IPS DF 19.7 (cell line): ENCODE measurements at places on chromosomes 11 and 22.

DNA sequence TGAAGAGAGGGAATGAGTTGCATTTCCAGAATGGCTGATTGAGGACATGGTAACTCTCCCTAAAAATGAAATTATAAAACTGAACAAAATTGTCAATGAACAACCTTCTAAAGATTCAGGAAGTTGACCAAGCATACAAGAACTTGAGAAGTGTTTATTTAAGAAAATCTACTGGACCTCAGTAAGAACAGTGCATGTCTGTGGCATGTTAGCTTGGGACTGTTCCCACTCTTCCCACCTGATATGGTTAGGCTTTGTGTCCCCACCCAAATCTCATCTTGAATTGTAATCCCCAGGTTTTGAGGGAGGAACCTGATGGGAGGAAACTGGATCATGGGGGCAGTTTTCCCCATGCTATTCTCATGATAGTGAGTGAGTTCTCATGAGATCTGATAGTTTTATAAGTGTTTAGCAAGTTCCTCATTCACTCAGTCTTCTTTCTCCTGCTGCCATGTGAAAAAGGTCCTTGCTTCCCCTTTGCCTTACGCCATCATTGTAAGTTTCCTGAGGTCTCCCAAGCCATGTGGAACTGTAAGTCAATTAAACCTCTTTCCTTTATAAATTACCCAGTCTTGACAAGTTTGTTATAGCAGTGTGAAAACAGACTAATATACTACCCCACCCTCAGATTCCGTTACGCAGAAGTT is 15.4 kb downstream of the MS4A13 start:
- no peak for DNase-seq

- DNase-seq = no peak
Measured at GRCh38 chr11:20016526-20016925, 143.7 kb downstream of the DBX1 start.

- DNase-seq = no peak
Measured at GRCh38 chr11:118845369-118845768, 38.3 kb upstream of the CXCR5 start.

DNA sequence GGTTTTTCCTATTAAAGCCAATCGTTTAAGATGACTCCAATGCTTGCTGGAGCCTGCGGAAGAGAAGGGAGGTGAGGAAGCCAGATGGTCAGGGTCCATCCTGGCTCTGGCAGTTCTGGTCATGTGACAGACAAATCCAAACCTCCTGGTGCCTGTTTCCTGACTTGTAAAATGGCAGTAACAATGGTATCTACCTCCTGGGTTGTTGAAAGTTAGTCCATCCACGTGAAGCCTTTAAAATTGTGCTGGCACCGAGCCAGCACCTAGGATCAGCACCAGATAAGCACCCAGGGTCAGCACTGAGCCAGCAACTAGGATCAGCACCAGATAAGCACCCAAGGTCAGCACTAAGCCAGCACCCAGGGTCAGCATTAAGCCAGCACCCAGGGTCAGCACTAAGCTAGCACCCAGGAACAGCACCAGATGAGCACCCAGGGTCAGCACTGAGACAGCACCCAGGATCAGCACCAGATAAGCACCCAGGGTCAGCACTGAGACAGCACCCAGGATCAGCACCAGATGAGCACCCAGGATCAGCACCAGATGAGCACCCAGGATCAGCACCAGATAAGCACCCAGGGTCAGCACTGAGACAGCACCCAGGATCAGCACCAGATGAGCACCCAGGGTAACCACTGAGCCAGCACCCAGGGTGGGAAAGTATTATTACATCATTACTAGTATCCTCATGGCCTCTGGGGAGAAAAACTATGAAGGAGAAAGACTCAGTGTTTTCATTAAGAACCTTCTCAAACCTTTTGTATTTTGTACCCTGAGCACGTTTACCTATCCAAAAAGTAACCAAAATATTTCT is 17.2 kb downstream of the KIAA0930 start:
- no peak for DNase-seq

GRCh38 chr11:124900464-124900863 is 2.8 kb upstream of the ROBO4 start:
- DNase-seq = no peak

GRCh38 chr22:24214467-24215285 is 30.2 kb downstream of the GGT5 start:
- no peak for DNase-seq

DNA sequence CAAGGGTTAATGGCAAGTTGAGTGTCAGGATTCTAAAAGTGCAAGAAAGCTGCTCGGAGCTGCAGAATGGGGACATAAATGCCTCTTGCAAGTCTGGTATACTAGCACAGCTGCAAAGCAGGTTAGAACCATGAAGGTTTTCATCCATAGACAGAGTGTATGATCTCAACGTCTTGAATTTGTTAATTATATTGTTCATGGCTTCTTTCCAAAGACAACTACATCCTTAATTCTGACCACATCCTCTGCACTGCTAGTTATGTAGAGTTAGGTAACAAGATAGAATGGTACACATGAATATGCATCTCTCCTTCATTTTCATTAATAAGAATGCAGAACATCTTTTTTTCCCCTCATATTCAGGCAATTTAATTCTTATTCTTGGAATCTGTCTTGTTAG is 34.2 kb downstream of the EXPH5 start:
- DNase-seq = no peak

DNA sequence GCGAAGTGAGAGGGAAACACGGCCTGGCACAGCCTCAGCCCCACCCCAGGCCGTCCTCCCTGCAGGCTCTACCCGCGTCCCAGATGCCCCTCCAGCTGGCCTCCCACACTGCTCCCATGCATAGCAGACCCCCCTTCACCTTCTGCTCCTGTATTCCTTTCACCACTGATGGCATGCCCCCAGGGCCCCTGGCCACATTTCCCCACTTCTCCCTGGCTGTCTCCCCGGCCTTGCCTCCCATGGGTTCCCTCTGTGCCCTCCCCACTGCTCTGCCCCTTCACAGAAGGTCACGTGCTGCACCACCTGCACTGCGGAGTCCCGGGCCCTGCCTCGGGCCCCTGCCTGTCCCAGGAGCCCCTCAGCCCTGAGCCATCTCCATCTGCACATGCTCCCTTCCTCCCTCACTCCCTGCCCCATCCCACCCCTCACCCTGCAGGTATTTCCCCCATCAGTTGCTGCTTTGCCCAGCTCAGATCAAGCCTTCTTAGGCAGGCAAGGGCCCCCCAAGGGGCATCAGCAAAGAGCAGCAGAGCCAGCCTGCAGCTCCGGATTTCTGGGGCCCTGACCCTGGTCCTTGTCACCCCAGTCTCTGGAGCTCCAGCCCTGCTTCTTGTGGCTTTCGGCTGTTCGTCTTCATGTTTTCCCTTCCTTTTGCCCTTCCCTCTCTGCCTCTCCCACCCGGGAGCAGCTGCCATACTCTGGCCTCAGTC is 46.4 kb downstream of the GAB4 start:
- DNase-seq = no peak

GRCh38 chr22:37100589-37101127 is 8.9 kb downstream of the TMPRSS6 start:
- DNase-seq = no peak

DNA sequence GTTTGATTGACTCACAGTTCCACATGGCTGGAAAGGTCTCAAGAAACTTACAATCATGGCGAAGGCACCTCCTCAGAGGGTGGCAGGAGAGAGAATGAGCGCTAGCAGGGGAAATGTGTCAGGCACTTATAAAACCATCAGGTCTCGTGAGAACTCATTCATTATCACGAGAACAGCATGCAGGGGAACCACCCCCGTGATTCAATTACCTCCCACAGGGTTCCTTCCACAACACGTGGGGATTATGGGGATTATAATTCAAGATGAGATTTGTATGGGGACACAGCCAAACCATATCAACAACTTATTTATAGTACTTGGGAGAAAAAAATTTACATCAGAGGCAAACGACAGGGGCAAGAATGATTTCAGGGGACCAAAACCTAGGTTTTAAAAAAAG is 3.0 kb downstream of the ME3 start:
- no peak for DNase-seq

DNA sequence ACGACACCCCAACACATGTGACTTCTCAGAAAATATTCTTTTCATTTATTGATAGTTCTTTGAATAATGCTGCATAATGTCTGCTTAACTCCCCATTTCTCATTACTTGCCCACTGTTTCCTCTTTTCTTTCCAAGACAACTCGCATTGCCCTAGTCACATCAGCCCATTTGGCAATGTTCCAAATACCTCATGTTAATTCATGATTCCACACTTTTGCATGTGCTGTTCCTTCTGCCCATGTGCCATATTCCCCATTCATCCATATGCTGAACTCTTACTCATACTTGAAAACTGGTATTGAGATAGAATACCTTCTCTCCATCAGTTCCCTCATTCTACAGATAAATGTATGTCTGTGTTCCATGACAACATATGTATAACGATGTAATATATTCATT is 993.7 kb downstream of the OPCML start:
- DNase-seq = no peak

- DNase-seq = no peak
Measured at GRCh38 chr22:18947905-18948304, 11.8 kb upstream of the PRODH start.

GRCh38 chr22:19714312-19715187 is at the start of gene SEPTIN5:
Gene SEPTIN5, plus strand, starts transcription at chr22:19714503. Its CDS starts 86 bp downstream, at chr22:19714589.
- DNase-seq = no peak

- DNase-seq = no peak
Measured at GRCh38 chr22:46004105-46004866, 27.3 kb upstream of the WNT7B start.

GRCh38 chr11:76642341-76642740 is 28.2 kb downstream of the LRRC32 start:
- DNase-seq = no peak

DNA sequence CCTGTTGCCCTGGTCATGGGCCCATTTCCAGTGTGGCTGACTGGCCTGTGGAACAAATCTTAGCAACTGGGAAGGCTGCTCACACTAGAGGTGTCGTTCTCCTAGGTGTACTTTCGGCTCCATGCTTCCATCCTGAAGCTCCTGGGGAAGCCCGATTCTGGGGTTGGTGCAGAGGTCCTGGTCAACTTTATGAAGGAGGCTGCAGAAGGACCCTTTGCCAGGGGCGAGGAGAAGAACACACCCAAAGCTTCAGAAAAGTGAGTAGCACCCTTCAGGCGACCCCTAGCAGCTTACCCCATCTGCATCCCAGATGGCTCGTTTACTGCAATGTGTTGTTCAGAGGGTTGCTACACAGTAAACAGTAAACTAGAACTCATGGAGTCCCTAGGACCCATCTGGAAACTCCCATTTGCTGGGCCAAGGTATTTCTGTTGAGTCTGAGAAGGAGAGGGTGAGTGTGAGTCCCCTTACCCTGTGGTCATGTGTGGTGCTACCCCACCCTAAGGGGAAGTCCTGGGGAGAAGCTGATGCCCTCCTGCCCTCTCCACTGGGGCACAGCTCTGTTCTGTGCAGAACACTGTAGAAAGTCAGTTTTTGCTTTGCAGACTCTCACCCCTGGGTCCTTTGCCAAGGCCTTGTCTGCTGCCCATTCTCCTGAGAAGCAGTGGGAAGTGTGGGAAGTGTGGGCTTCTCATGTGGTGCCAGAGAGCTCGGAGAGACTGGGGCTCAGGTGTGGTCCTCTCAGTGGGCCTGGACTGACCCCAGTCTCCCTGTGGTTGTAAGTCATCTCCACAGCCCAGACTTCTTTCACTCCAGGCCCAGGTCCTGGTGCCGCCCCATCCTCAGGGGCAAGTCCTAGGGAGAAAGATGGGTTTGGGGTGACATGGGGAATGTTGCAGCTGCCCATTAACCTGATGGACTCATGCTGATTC is 85.0 kb downstream of the CABIN1 start:
- no peak for DNase-seq

DNA sequence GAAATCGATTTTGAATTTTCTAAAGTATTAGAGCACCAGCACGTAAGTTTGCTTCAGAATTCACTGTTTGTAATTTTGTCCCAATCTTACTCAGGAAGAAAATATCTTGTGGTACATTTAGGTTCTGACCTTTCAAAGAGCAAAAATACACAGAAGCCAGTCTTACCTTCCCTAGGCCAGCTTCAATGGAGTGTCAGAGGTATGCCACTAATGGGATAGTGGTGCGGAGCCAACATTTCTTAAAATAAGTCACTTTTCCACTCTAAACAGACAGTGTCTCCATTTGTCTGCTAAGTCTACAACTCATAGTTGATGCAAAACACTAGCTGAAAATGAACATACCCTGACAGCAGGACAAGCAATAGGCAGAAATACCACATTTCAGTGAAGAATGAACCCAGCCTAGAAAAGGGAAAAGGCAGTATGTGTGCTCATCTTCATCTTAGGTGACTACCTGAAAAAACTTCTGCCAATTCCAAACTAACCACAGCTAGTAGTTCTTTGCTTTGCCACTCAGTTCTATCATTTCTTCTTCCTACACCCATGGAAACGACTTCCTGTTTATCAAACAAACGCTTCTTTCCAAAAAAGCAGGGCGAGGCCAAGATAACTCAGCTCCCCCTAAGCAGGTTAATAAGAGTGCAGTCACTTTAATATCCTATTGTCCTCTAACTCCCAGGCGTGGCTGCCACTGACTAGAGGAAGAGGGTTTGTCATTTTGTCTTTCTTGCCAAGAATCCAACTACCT is 94.0 kb upstream of the APOA1 start:
- no peak for DNase-seq

- no peak for DNase-seq
Measured at GRCh38 chr11:75279273-75279672, 38.7 kb downstream of the TPBGL start.

DNA sequence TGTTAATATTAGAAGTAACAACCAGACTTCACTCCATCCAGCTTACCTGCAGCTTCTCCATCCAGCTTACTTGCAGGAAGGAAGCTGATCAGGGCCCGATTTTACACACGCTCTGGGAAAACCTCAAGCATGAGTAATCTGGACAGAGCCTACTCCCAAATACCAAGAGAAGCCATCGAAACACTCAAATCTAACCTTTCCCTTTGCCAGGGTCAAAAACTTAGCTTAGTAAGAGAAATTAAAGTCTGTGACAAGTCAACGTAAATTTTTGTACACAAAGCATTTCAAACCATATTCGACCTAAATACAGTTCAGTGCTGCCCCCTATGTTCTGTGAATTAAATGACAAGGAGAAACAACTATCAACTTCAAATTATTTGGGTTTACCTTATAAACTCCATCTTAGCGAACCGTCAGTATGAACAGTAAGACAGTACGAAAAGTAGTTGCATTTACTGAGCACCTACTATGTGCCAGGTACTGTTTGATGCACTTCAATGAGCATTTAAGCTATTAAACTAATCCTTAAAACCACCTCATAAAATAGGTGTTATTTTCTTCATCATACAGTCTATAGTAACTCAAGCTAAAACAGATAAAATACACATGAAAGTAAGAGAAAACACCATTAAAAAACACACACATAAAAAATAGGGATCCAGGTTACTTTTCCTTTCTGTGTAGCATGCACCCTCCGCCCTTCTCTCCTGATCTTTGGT is 36.9 kb downstream of the ARFGAP3 start:
- DNase-seq = no peak

DNA sequence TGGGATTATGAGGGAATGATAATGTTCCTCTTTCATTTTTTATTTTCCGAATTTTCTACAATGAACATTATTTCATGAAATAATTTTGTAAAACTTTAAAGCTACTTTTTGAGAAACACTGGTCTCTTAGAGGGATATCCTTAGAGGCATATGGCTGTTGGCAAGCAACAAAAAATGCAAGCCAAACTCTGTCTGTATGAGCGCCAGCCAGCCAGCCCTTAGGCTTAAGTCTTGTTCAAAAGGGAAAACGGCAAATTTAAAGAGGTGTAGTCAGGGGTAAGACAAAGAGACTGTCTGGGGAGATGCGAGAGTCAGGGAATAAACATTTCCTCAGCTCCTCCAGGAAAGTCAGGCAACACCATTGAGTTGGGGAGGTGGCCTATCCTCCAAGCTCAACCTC is 22.5 kb downstream of the ASCC2 start:
- DNase-seq = no peak
